Stimulated activated CD4-positive, alpha-beta T cell treated with anti-CD3 and anti-CD28 coated beads, Interleukin-15, amount 100 ng/mL, for 1 hour (primary cell): ENCODE measurements at places on chromosomes 6 and 20.

DNA sequence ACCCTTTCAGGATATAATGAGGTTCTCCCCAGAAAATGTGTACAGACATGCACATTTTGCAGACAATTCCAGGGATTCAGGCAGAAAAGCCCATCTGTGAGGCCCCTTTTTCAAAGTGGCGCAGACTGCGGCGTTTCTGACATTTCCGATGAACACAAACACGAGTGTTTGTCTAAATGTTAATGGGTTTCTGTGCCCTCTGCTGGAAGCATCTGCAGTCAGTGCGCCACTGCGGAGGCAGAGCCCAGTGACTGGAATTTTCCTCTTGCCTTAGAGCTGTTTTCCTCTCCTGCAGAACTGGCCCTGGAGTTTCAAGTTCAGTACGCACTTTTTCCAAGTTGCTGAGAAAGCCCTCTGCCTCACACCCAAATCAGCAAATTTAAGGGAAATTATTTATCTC, 15.3 kb downstream of the ANKRD60 start:
- DNase-seq: no peak

DNA sequence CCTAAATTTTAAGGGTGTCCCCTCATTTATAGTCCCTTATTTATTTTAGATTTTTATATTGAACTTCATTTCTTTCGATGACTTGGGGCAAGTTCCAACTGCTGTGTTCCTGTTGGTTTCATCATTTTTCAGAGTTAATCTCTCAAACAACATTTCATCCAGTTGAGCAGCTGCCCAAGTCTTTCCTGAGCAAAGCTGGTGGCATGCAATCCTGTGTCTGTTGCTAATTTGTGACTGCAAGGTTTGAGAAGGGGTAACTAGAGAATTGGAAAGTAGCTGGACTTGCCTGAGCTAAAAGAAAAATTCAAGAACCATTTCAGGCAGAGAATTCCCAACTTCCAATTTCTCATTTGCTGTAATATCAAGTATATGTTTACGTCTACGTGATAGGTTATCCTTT, 881.5 kb upstream of the SLC35B3 start:
- DNase-seq: no peak

GRCh38 chr6:8383584-8383983, 51.8 kb downstream of the SLC35B3 start:
- DNase-seq: no peak

GRCh38 chr20:36926653-36927200, 24.8 kb downstream of the SAMHD1 start:
- no peak for DNase-seq

- DNase-seq: no peak
Measured at GRCh38 chr6:101290346-101290745, 103.2 kb upstream of the GRIK2 start.

- no peak for DNase-seq
Measured at GRCh38 chr6:163862701-163863100, 448.2 kb downstream of the QKI start.

DNA sequence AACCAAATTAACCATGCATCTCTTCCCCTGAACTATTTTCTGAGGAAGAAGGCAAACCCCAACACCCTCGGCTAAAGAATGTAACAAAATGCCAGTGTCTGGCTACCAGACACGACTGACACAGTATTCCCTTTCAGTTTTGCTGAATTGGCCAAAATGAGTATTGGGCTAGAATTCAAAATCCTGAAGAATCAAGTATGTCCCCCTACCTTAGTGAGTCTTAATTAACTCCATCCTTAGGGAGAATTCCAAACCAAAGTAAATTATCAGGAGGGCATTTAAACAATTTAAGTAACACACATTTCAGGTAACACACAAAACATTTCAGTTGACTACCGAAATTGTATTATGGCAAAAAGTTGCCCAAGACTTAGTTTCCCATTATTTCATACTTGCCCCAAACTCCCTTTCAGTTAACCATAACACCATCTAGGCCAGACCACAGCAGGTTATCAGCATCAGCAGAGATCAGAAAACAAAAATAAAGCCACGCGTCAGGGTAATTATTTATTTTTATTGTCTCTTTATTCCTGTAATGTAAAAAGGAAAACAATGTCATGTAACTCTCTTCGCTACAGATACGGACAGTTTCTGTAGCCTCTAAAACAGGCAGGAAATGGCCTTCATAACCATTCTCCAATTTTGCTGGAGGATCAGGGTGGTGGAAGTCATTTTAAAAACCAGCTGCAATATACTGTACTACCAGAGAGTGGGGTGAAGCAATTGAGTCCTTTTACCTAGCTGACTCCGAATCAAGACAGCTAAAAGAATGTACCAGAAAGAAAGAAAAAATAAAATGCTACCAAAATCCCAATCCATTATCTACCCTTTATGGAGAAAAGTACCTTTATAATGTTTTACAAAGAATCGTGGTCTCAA, 1.9 kb downstream of the SNX5 start:
- no peak for DNase-seq

GRCh38 chr6:25266456-25267100, 12.6 kb upstream of the CARMIL1 start:
- DNase-seq: no peak

DNA sequence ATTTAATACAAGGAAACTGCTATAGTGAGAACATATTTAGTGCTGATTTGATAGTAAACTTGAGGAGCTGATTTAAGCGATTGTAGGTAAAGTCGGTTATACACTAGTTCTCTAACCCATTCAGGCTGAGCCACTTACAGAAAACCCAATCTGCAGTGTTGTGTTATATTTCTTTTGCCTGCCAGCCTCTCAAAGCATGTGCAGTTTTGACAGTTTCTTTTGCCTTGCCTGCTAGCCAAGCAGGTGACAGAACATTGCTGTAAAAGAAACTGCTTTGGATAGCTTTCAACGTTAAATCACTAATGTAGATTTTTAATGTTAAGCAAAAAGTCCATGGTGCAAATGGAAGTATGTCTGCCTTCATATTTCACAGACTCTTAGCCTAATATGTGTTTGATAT, 982.9 kb downstream of the EYS start:
- no peak for DNase-seq

DNA sequence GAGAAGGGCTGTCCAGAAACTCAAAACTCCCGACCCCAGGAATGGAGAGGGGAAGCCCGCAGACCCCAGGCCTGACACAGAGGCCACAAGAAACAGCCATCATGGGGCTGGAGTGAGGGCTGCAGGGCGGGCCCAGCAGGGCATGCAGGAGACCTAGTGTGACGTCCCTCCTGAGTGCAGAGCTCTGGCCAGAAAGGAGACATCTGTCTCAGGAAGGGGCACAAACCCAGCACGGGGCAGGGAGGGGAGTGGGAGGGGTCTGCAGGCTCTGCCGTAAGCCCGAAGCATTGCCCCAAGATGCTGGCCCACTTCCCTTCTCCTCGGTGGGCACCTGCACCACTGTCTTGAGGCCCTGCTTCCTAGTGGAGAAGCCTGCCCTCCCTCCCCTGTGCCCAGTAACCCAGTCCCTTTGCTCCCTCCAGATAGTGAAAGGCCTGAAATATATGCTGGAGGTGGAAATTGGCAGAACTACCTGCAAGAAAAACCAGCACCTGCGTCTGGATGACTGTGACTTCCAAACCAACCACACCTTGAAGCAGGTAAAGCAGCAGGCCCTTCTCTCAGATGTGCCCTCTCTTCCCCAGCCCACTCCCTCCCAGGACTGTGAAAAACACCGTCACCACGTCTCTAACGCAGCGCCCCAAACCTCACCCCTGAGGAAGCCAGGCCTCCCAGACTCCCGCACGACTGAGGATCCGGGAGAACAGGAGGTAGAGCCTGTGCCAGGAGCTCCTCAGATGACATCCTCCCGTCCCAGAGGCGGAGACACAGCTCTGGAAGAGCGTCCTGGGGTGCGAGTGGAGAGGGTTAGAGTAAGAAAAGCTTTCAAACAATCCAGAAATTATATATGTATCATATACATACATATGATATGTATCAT, 9.7 kb downstream of the CST7 start:
- no peak for DNase-seq

DNA sequence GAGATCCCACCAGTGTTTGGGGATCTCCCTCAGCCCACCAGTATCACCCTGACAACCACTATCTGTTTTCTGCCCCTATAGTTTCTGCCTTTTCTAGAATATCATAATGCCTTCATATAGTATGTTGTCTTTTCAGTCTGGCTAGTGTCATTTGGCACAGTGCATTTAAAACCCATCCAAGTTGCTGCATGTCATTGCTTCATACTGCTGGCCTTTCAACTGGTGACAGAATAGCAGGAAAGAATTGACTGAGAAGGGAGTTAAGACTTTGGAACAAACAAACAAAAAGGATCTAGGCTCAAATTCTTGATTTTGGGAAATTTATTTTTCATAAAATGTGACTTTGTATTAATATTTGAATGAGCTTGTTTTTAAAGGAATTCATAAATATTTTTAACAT, 4.5 kb downstream of the LMBRD1 start:
- DNase-seq: no peak
